Omental fat pad (tissue), 4 donors: ENCODE measurements at places on chromosomes 16 and 17.

- DNase-seq = no peak
Observed at GRCh38 chr16:19722981-19723380, 4.9 kb downstream of the IQCK start.

GRCh38 chr17:38960402-38960801 is 6.8 kb downstream of the FBXO47 start:
- DNase-seq = no peak

DNA sequence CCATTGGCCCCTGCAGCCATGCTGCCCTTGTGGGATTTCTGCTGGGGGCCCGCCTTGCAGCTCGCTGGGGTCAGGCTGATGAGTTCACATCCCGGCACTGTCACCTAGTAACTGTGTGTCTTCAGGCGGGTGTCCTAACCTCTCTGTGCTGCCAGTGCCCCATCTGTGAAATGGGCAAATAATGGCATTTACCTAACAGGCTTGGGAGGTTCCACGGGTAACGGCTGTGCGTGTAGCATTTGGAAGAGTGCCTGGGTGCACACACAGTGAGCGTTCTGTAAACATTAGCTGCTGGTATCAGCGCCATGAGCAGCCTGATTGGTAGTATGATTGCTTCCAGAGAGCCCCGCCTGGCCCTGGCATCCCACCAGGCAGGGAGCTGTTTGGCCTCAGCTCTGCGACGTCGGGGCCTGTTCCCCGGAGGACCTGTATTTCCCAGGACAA is 167.3 kb upstream of the GSE1 start:
- DNase-seq = no peak

GRCh38 chr17:75004371-75004770 is 8.1 kb upstream of the MRPL58 start:
- no peak for DNase-seq

DNA sequence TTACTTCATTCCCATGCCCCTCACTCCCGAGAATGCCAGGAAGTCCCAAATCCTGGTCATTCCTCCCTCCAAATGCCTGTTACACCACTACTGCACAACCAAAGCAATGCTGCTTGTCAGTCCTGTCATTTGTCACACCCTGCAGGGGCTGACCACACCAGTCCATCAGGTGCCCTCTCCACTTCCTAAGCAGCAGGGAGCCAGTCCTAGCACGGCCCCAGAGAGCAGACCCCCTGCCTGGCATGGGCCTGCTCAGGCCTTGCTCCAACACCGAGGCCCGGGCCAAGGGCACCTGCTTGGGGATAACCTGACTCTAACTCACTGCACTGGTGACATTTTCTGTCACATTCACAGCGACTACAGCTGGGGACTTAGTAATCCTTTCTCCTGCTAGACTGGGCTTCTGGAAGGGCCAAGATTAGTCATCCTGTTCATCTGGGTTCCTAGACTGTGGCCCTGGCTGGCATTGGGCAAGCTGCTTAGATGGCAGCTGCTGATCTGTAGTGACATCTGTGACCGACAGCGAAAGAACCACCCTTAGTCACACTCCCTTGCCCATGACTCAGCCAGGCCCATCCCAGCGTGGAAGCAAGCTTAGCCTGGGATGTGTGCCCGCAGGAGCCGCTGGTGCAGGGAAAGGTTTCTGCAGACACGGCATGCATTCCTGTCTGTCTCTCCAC is 5.4 kb downstream of the ALYREF start:
- DNase-seq = no peak

DNA sequence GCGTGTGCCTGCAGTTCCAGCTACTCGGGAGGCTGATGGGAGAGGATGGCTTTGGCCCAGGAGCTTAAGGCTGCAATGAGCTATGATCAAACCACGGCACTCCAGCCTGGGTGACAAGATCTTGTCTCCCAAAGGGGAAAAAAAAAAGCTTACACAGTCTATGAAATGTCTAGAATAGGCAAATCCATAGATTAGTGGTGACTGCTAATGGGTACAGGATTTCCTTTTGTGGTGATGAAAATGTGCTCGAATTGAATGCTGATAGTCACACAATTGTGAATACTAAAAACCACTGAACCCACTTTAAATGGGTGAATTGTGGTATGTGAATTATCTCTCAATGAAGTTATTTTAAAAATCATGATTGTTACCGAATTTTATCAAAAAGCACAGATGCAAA is 14.9 kb downstream of the USP7 start:
- DNase-seq = no peak

DNA sequence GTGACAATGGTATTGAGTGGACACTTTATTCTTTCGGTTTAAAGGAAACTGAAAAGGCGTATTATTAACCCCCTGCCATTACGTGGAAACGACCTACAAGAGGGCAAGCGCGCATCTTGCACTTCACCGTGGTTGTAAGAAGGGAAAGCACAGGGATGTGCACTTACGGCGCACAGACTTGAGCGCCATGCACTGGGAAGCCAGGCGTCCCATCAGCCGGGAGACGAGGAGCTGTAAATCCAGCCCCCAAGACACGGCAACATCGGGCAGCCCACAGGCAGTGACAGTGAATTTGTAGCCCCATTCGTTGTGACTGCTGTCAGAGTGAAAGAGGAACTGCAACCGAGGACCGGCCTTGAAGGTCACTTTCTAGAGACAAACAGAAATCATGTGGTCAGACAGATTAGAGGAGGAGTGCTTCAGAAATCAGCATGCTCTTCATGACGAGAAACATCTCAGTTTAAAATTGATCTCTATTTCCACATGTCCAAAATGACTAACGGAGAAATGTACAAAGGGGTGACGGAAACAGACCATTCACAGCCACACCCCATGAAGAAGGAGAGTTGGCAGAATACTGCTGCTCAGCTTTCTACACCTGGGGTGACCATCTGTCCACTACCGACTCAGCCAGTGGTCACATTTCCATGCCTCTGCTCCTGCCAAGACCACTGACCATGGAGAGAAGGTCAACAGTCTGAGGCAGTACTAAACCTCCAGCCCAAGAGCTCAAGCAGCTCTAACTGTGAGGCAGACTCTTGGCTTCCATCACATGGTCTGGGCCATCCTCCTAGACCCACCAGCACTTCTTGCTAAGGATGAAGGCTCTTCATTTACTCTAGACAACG is 68.6 kb downstream of the ZZEF1 start:
- DNase-seq = no peak

GRCh38 chr16:50323335-50324011 is 45.3 kb downstream of the BRD7 start:
- no peak for DNase-seq

GRCh38 chr17:50542795-50543774 is 3.9 kb upstream of the SPATA20 start:
- DNase-seq = no peak

GRCh38 chr16:57753448-57754353 is 18.1 kb downstream of the KATNB1 start:
- no peak for DNase-seq

- DNase-seq = no peak
Observed at GRCh38 chr17:27751622-27752490, 48.5 kb downstream of the NOS2 start.

GRCh38 chr16:79873825-79874224 is 273.3 kb upstream of the MAF start:
- DNase-seq = no peak

DNA sequence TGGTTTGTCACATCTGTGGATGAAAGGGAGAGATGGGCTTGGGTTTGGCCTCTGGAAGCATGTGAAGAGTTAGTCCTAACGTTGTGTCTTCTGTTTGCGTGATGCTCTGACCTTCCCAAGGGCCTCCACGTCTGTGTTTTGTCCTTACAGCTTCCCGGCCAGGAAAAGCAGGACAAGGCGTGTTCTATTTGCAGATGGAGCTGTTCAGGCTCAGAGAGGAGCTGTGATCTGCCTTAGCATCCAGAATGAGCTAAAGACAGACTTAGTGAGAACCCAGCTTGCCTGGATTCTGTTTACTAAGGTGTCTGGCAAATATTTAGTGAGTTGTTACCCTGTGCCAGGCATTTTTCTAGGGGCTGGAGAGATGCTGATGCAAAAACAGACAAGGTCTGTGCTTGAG is 282.1 kb downstream of the CBLN1 start:
- DNase-seq = no peak

- DNase-seq = no peak
Observed at GRCh38 chr16:66296591-66296990, 69.9 kb upstream of the CDH5 start.

DNA sequence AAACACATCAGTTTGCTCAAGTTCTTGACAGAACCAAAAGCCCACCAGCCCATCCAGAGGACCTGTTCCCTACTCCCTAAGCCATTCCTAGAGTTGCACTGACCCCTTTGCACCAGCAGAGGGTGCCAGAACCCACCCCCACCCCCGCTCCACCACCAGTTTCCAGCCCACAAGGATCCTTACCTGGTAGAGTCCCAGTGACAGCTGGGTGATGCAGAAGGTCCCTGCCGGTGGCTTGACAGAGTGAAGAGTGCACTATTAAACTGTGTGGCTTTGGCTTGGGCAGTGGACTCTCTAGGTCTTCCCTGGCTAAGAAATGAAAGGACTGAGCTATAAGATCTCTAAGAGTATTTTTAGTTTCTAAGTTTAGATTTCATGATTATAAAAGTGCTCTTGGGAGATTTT is 73.3 kb upstream of the MTMR4 start:
- peak; percentile 25 for DNase-seq

GRCh38 chr17:59026176-59026939 is 80.3 kb downstream of the TRIM37 start:
- no peak for DNase-seq

- DNase-seq = no peak
Observed at GRCh38 chr17:50845240-50846147, 10.1 kb downstream of the WFIKKN2 start.

- DNase-seq = no peak
Observed at GRCh38 chr17:43877031-43877430, 30.1 kb downstream of the CD300LG start.
